ENCODE measurements at places on chromosomes 3 and 15.
A peak's percentile ranks its signal among the peaks of the same experiment; 100 is the strongest.

DNA sequence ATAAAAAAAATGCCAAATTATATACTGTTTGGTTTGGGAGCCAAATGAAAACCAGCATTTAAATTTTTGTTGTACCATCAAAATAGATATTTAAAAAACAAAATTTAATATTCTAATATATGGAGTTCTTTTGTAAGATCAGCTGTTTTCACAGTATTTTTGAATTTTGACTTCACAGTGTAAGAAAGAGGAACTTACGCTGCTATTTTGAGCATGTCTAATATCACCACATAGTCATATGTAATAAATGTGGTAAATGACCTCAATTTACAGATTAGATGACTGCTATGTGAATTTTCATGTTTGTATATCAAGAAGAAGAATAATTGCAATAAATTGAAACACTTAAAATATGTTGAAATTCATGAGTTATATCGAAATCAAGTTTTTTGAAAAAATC is 189.6 kb downstream of the ARRDC4 start:
- no peak for DNase-seq
- H3K4me3 ChIP-seq, result no peak overlapping the region
- H3K36me3 ChIP-seq, result no peaks in the 10 kb centered on the region
- peaks cover 9% of the 10 kb centered on the region for H3K27me3 ChIP-seq
- no peaks in the 10 kb centered on the region for H3K4me1 ChIP-seq

- H3K36me3 ChIP-seq, result no peaks in the 10 kb centered on the region
- DNase-seq, result no peak
- peaks cover 3% of the 10 kb centered on the region for H3K4me1 ChIP-seq
- H3K27me3 ChIP-seq, result peaks cover 37% of the 10 kb centered on the region
- H3K27ac ChIP-seq, result no peak overlapping the region
- no peak overlapping the region for H3K4me3 ChIP-seq
Observed at GRCh38 chr3:127459891-127460290, 130.6 kb downstream of the TPRA1 start.

DNA sequence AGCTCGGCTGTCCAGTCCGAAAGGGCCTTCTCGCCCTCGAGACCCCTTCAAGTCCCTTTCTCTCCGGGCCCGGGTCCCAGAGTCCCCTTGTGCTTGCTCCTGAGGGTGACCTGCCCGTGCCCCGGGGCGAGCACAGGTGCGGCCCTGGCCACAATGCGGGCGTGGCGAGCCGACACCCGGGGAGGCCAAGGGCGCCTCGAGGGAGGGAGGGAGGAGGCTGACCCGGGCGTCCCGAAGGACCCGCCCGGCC is 810 bp upstream of the MEF2A start:
- H3K4me3 ChIP-seq, result peak overlapping the region; percentile 65
- DNase-seq, result no peak
- peak overlapping the region; percentile 79 for H3K27ac ChIP-seq

DNA sequence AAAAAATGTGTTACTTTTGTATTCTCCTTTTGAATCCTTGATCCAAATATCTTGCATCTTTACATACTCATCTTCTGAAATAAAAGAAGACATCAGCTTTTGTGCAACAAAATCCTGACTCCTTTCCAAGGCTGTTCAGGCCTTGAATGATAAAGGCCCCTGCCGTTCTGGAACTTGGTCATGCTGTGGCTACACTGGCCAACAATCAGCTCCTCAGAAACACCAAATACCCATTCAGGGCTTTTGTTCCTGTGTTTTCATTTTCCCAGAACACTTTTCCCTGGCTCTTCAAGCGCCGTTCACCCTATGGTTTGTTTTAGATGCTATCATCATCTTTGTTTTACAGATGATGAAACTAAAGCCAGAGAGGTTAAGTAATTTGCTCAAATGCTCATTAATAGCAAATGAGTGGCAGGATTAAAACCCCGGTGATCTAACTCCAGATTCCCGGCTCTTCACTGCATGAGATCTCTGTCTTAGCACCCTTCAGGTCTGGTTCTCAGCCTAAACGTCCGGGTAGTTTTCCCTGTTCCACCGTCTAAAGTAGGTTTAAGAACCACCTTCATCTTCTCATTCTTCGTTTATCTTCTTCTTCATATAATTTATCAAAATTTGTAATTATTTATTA is 58.3 kb downstream of the EPHA3 start:
- H3K36me3 ChIP-seq, result no peaks in the 10 kb centered on the region
- no peaks in the 10 kb centered on the region for H3K4me1 ChIP-seq
- no peak overlapping the region for H3K27ac ChIP-seq

- H3K4me3 ChIP-seq, result no peak overlapping the region
- no peaks in the 10 kb centered on the region for H3K4me1 ChIP-seq
- H3K27me3 ChIP-seq, result no peaks in the 10 kb centered on the region
Observed at GRCh38 chr3:8712045-8712907, 21.3 kb upstream of the CAV3 start.

DNA sequence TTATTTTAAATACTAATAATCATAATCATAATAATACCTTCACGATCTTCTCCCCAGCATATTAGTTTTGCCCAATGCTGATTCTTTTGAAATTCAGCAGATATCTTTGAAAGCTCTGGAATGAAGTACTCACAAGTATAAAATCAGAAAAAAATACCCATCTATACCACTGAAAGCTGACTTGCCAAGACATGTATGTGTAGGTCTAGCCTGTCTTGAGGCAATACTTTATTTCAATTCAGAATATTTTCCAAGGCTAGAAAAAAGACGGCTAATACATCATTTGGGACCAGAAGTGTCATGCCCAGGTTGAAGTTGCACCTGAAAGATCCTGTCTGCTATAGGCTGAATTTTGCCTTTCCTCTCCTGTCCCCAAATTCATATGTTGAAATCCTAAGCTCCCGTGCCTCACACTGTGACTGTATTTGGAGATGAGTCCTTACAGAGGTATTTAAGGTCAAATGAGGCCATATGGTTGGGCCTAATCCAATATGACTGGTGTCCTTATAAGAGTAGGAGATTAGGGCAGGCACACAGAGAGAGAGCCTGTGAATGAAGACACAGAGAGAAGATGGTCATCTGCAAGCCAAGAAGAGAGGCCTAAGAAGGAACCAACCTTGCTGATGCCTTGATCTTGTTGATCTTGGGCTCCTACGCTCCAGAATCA is 255.9 kb upstream of the CMC1 start:
- no peaks in the 10 kb centered on the region for H3K36me3 ChIP-seq
- no peaks in the 10 kb centered on the region for H3K4me1 ChIP-seq
- no peak for DNase-seq
- H3K27ac ChIP-seq, result no peak overlapping the region

DNA sequence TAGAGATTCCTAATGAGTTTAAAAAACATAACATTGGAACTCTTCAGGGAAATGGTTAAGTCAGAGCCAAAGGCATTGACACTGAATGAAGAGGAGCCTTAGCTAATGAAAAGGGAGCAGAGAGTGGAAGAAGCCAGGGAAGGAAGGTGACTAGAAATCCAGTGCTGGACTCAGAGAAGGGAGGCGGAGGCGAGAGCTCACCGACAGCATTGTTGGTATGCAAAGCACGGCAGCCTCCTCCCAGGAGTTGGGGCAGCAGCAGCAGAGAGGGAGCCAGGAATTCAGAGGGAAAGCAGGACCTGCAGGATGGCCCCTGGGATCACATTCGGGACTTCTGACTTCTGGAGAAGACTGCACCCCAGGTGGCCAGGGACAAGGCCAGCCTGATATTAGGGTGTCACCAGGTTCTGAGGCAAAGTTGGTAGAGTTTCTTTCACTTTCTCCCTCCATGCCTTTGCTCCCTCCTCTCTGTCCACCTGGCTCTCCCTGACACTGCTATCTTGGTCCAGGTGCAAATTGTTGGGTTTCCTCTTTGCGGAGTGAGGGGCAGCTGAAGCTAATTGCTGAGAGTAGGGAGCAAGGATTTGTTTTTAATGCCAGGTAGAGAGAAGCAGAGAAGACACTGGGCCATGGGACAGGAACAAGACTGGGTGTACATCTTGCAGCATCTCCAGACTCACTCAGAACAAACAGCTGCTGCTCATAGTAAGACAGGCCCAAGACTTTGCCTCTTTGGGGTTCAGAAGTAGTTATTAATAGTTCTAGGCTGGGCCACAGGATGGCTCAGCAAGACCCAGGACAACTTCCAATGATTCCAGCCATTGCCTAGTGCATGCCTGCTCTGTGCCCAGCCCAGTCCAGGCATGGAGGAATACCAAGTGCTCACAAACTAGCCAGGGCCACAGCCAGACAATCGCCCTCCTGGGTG is 157.9 kb downstream of the TLE3 start:
- H3K4me1 ChIP-seq, result peaks cover 2% of the 10 kb centered on the region
- DNase-seq, result no peak
- H3K4me3 ChIP-seq, result no peak overlapping the region
- no peak overlapping the region for H3K27ac ChIP-seq
- H3K36me3 ChIP-seq, result peaks cover 6% of the 10 kb centered on the region

- no peaks in the 10 kb centered on the region for H3K36me3 ChIP-seq
- H3K27ac ChIP-seq, result no peak overlapping the region
- no peak overlapping the region for H3K4me3 ChIP-seq
Observed at GRCh38 chr15:69794645-69795469, 302.9 kb downstream of the TLE3 start.

DNA sequence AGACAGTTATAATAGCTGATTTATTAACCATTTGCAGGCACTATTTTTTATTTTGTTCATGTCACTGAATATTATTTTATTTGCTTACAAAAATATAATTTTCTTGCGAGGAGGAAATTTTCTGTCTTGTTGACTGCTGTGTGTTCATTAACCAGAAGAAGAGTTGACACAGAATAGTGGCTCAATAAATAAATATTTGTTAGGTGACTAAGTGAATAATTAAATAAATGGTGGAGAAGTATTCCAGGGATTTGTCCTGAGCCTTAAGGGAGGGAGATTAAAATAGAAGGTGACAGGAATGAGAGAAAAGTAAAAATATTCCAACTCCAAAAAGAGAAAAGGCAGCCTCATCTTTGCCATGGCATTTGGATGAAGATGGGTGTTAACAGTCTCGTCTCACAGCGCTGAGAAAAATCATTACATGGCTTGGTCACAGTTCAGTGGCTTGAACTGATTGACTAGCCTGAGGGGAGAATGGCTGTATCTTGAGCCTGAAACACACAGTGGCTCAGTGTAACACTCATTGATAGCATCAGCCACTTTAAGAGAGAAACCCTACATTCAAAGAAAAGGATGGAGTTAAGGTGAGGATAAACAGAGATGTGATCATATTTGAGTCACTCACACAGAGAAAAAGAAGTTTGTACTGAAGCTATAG is 449.9 kb upstream of the NAALADL2 start:
- H3K4me1 ChIP-seq, result no peaks in the 10 kb centered on the region
- H3K4me3 ChIP-seq, result no peak overlapping the region
- DNase-seq, result no peak
- no peaks in the 10 kb centered on the region for H3K36me3 ChIP-seq

- H3K4me3 ChIP-seq, result no peak overlapping the region
- H3K36me3 ChIP-seq, result no peaks in the 10 kb centered on the region
- H3K27me3 ChIP-seq, result no peaks in the 10 kb centered on the region
- H3K27ac ChIP-seq, result no peak overlapping the region
Observed at GRCh38 chr3:50127251-50127691, 27.9 kb upstream of the SEMA3F start.

DNA sequence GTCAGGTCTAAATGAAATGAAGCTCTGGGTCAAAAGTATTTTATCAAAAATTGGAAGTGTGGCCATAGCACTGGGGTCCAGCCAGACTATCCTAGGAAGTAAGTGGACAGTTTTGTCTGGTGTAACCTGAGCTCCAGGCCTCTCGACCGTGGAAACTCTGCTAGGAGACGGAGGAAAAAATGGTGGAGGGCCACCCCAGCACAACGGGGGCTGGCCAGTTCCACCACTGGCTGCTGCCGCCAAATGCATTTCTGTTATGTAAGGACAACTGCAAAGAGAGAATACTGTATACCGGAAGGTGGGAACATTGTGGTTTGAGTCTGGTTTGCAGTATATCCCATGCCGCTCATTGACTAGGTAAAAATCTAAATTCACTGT is 235.7 kb downstream of the GREM1 start:
- H3K4me1 ChIP-seq, result no peaks in the 10 kb centered on the region
- H3K27me3 ChIP-seq, result peaks cover 11% of the 10 kb centered on the region
- no peak overlapping the region for H3K4me3 ChIP-seq
- H3K36me3 ChIP-seq, result no peaks in the 10 kb centered on the region
- H3K27ac ChIP-seq, result no peak overlapping the region

- H3K27ac ChIP-seq, result no peak overlapping the region
- H3K4me3 ChIP-seq, result no peak overlapping the region
- no peaks in the 10 kb centered on the region for H3K4me1 ChIP-seq
- H3K36me3 ChIP-seq, result no peaks in the 10 kb centered on the region
Observed at GRCh38 chr3:23713641-23714040, 92.1 kb upstream of the UBE2E1 start.

GRCh38 chr3:73681610-73682009 is 56.9 kb upstream of the PDZRN3 start:
- no peak for DNase-seq
- H3K4me3 ChIP-seq, result no peak overlapping the region
- H3K27me3 ChIP-seq, result no peaks in the 10 kb centered on the region
- no peaks in the 10 kb centered on the region for H3K36me3 ChIP-seq

DNA sequence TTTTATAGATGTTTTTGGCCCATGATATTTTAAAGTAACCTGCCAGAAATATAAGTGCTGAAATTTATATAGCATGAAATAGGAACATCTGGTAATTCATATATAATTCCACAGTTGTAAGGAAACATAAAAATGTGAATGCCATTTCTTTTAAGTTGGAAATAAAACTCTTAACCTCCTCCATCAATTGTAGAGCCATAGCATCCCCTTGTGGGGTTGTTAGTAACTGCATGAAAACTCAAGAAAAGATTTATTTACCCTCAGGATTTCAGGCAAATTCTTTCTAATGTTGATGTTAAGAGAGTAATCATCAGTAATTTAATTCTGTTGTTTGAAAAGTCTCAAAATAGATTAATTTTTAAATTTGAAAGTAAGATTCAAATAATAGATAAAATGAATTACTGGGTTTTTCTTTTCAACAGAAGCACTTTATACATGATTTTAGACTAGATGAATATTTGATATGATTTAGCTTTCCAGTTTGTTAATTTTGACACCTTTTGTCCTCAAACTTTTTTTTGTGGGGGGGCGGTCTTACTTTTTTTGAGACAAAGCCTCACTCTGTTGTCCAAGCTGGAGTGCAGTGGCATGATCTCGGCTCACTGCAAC is 74.7 kb downstream of the RASA2 start:
- DNase-seq, result peak; percentile 71
- H3K27ac ChIP-seq, result peak overlapping the region; percentile 68
- H3K4me3 ChIP-seq, result no peak overlapping the region
- H3K27me3 ChIP-seq, result no peaks in the 10 kb centered on the region

DNA sequence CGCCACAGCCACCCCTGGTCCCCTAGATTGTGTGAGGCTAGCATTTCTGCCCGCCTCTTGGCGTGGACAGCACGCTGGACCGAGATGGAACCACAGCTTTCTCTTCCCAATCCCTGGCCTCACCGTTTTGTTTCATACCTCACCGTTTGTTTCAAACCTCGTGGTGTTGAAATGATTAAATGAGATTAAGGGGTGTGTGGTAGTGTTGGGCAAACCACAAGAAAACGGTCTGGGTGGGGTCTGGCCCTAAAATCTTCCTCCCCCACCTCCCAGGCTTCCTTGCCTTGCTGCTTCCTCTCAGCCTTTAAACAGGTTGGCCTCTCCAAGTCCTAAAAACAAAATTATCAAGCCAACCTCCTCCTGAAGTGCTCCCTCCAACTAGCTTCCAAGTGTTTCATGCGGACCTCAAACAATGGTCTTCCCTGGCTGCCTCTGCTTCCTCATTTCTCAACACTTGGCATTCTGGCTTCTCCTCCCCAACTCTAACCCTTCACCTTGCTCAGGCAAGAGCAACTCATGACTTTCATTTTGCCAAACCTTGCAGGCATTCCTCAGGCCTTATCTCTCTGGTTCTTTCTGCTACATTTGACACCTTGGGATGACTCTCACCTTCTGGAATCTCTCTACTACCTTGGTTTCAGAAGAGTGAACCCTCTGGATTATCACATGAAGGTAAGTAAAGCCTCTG is 1.4 kb upstream of the ATP13A3 start:
- peak overlapping the region; percentile 86 for H3K4me3 ChIP-seq
- peak; percentile 49 for DNase-seq
- peaks cover 36% of the 10 kb centered on the region for H3K36me3 ChIP-seq
- peak overlapping the region; percentile 95 for H3K27ac ChIP-seq
